ENCODE measurements at places on chromosomes 1 and 21.

GRCh38 chr21:45269861-45270260 lies 17.8 kb downstream of the POFUT2 start:
- no peak for DNase-seq

GRCh38 chr1:17215545-17215890 lies 10.6 kb downstream of the PADI1 start:
- DNase-seq: peak; percentile 60

DNA sequence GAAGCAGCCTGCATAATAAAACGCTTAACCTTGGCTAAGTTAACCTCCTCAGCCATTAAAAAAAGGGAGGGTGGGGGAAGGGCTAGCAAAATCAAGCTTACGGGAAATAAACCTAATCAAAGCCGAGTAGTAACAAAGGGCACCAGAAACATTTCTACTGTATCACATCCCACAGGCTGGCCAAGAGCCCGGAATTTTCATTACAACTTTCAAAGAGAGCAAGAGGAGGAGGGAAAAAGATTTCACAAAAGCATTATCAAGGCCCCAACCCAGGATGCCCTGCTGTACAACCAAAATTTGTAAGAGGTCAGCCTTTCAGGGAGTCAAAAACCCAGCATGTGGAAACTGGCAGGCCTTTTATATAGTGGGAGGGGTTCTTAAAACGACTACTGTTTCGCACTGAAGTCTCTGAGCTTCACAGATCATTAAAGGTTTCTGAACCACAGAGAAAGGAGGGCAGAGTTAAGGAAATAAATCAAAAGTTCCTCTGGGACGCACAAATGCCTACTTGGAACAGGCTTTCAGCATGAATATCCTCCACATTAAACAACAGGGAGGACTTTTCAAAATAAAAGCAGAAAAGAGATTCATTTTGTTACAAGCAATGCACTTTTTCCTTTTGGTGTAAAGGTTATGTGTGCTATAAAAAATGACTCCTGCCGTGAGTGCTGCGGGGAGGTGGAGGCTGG lies 90.4 kb downstream of the SLC45A1 start:
- DNase-seq: no peak

GRCh38 chr1:113133038-113133437 lies 60.0 kb downstream of the LRIG2 start:
- DNase-seq: no peak

DNA sequence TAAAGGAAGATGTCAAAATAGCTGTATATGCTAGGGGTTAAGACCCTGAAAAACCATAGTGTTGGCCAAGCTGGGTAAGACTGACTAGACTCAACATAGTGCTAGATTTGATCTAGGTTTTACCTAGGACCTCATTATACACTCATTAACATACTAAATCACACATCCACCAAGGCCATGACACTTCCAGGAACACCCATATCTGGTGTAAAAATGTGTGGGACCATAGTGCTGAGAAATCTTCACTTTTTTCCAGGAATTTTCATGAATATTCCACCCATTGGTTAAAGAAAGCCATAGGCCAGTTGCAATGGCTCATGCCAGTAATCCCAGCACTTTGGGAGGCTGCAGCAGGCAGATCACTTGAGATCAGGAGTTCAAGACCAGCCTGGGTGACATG lies 34.0 kb upstream of the ACADM start:
- DNase-seq: no peak

DNA sequence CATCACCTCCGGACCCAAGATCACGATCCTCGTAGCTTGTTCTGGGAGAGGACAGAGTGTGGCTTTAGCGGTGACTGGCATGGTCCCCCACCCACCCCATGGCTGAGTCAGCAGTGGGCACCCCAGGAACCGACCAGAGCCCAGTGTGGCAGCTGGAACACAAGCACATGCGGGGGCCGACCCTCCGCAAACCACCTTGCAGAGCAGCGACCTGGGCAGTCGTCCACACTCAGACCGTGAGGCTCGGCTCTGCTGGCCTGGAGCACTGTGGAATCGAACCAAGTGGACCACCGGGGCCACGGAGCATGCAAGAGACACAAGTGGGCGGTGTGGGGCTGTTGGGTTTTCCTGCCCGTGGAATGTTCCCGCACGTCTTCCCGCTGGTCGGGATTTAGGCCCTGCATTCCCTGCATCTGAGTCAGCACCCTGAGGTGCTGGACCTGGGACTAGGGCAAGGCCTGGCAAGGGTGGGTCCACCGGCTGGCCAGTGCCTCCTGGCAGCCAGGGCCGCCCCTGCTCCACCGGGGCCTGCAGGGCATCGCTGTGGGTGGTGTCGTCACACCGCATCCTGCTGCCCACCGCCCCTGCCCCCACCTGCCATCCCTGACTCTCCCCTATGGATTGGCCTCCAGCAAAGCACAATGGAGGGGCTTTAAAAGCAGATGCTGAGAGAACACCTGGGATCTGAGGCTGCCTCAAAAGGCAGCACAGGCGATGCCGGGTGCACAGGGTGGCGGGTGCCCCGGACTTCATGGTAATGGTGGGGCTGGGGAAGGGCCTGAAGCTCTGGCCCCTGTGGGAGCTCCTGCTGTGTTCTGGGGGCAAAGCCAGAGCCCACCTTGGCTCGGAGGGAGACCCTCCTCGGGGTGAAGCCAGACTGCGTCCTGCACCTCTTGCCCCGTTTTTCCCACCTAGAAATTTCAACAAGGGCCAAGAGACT lies 18.5 kb downstream of the MORN1 start:
- no peak for DNase-seq

DNA sequence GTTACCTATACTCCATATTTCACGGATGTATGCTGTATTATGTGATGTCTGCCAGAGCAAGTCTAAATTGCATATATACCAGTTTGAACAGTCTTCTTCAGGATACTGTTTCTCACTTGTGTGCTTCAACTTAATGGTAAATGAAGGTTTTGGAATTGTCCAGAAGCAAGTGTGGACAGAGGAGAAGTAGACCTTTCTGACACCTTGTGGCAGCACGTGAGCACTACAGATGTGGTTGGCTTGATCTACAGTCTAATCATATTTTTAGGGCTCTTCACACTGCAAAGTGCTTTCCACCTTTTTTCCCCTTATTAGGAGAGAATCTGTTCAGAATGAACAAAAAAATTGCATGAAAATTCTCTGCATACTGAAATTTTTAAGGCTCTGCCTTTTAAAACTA lies 10.9 kb downstream of the MORC3 start:
- DNase-seq: peak; percentile 47

DNA sequence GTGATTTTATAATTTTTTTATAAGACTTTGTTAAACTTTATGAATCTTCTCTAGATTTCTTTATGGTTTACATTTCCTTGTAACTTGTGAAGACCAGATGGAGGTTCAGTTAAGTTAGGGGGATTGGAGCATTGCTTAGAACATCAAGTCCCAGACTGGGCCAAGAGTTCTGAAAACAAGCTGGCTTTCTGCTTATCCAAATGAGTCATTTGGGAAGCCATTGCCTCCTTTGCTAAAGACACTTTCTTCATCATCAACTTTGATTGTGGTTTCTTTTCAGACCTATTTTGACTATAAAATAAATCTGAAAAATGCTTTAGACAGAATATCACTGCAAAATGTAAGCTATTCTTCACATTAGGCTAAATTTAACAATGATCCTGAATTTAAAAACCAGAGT lies 446.8 kb downstream of the USP25 start:
- no peak for DNase-seq

- no peak for DNase-seq
Measured at GRCh38 chr1:3077561-3077960, 8.6 kb downstream of the PRDM16 start.
